ENCODE measurements at places on chromosomes 7 and 10.

GRCh38 chr7:33888166-33888565, 17.2 kb upstream of the BMPER start:
- DNase-seq, result no peak

GRCh38 chr10:113125612-113126011, 175.6 kb downstream of the TCF7L2 start:
- DNase-seq, result no peak

- no peak for DNase-seq
Measured at GRCh38 chr10:86182150-86182549, 184.4 kb downstream of the GRID1 start.

GRCh38 chr10:91711885-91712680, 79.2 kb upstream of the PPP1R3C start:
- DNase-seq, result no peak

Data from AML-193 (cell line).